ENCODE measurements at places on chromosomes 2 and 18.

DNA sequence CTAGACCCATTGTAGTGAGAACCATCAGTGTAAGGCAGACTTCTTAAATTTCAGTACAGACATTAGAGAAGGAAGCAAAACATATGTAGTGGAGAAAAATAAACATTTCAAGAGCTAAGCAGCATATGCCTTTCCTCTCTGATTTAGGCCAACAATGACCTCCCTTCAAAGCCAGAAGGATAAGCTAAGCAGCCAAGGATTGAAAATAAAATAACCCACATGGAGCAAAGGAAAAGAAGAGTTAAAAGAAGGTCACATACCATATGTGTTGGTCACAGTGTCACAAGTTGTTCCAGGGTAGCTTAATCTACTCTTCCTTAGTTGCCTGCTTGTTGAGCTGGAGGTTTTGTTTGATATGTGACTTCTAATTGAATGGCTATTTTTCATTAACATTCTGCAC, 15.6 kb upstream of the LAMA1 start:
- no peak for DNase-seq

DNA sequence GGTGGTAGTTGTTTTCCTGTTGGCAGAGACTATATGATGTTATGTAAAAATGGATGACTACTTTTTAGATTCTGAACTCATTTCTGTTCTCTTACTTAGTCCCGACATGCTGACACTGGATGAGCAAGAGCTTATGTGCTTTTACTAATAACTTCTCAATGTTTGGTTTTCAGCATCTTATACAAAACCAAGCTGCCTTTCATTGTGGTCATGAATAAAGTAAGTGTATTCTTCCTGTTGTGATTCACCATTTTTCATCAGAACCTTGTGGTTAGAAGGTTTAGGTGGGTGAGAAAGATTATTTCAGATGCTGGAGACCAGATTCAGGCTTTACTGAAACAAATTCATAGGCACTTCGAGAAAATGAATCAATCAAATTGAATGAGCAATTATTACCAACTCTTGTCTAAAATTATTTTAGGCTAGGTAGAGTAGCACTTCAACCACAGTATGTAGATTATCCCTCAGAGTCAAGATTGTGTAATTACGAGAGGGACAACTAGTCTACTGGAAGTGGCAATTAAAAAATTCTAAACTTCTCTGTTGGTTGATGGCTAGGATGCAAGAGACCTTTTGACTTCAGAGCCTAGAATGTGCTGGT, 9.3 kb downstream of the GPN1 start:
- DNase-seq, result no peak

- DNase-seq, result peak; percentile 44
Observed at GRCh38 chr2:69816923-69817542, 12.4 kb upstream of the GMCL1 start.

GRCh38 chr18:50281295-50281971, at the start of gene MBD1:
Gene MBD1 (minus strand): TSS chr18:50281523. CDS start chr18:50279992, 1,531 bp downstream.
- DNase-seq, result peak; percentile 93

DNA sequence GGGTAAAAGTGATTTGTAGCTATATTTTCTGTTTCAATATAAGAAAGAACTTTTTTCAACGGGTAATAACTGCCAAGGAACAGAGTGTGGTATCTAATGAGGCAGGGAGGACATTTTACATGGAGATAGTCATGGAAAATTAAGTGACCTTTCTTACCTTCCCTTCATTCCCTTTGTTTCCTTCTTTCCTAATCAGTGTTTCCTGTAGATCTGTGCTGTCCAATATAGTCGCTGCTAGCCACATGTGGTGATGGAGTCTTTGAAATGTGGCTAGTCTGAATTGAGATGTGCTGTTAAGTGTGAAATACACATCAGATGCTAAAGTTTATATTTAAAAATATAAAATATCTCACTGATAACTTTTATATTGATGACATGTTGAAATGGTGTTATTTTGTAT, 81.8 kb downstream of the BABAM2 start:
- DNase-seq, result no peak

GRCh38 chr18:48409591-48410094, 460 bp upstream of the ZBTB7C start:
- DNase-seq, result no peak

- no peak for DNase-seq
Observed at GRCh38 chr2:215843579-215843978, 169.8 kb downstream of the MREG start.

GRCh38 chr18:9348766-9349165, 14.2 kb downstream of the TWSG1 start:
- DNase-seq, result no peak

- no peak for DNase-seq
Observed at GRCh38 chr2:28142386-28142785, 250.3 kb upstream of the FOSL2 start.

GRCh38 chr2:133794114-133794513, 225.9 kb upstream of the NCKAP5 start:
- no peak for DNase-seq

DNA sequence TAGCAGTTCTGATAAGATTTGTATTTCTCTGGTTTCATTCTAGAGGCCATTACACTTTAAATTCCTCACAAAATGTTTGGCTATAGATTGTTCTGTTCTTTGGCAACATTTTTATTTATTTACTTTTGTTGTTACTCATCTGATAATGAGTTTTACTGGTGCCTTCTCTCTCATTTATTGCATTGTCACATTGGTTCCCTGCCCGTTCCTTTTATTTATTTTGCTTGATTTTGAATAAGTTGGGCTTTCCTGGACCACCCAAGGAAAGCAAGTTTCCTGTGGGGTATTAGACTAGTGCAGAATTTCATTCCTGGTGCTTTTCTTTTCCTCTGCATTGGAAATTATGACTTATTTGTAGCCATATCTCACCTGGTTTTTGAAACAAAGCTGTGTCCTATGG, 232.0 kb downstream of the SOCS6 start:
- no peak for DNase-seq

GRCh38 chr18:41436772-41437171, 518.3 kb upstream of the PIK3C3 start:
- no peak for DNase-seq

DNA sequence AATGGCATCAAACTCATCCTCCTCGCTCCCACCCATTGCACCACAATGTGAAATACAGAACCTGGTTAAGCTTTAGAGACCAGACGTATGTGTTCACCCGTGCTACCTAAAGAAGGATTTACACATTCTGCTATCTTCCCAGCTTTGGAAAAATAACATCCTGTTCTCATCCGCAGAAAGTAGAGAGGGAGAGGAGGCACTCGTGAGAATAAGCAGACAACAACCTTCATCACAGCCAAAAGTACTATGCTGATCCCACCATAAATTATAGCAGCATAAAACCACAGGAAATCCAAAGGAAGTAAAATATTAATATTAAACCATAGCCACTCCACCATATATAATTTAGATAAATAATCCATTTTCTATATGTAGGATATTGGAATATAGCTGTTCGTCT, 111.7 kb upstream of the NRP2 start:
- no peak for DNase-seq

DNA sequence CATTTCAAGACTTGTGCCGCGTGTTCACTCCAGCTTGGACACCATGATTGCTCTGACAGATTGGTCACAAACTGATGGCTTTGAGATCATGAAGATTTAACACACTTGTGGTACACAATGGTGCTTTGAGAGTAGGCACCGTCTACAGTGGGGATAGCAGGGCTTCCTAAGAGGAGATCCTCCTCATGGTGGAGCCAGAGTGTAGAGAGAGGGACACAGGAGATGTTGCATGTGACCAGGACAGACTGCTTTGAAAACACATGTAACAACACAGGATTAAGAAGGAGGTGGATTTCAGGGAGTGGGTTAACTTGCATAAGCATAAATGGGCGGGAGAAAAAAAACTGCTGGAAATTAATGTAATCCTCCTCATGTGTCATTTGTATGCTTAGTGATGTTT, 95.7 kb upstream of the LINC00305 start:
- DNase-seq, result no peak

DNA sequence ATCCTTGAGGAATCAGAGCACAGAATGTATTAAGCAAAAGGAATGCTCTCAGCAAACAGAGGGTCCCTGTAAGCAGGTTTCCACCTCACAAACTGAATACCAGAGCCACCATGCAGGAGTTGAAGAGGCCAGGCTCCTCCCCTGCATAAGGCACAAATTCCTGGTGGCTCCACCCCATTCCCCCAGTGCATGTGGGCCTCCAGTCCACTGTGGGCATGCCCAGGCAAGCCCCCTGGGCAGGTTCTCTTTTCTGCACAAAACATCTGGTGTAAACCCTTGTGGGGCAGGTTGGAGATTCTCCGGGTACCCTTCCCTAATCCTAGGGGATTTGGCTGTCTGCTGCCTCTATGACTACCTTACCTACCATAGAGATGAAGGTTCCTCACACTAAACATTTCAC, 166.5 kb downstream of the PTPRM start:
- no peak for DNase-seq

GRCh38 chr18:37242826-37243560, 322.6 kb downstream of the CELF4 start:
- no peak for DNase-seq

- DNase-seq, result no peak
Observed at GRCh38 chr2:226256709-226257376, 542.8 kb downstream of the IRS1 start.

GRCh38 chr2:214591366-214591765, 180.5 kb downstream of the VWC2L start:
- no peak for DNase-seq

DNA sequence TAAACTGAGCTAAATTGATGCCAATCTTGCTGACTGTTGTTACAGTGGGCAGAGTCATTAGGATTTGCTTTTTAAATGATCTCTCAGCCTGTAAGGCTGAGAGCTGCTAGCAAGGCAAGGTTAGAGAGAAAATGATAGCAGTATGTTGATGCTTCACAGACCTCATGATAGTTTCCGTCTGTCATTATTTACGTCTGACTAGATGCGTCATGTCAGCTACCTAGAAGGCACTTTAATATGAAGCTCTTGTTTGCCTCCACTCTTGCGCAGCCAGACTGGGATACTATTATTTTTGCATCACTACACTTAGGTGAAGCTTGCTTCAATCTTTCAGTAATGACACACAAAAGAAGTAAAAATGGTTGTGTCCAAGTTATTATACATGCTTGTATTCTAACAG, 313.8 kb downstream of the LNPK start:
- no peak for DNase-seq

DNA sequence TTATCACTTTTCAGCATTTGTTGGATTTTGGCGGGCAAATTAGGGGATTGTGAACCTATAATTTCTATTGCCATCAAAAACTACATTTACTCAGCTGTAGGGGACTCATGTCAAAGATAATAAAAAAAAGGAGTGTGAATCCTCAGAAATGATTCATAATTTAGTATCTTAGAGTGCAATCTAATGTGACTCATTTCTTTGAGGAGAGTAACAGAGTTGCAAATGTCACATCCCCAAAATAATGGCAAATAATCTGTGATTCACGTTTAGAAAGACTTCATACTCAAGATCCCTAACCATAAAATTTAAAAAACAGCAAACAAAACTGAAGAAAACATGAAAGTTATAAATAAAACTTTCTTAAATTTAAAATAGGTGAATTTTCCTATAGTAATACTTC, 373.0 kb downstream of the CDH2 start:
- no peak for DNase-seq

DNA sequence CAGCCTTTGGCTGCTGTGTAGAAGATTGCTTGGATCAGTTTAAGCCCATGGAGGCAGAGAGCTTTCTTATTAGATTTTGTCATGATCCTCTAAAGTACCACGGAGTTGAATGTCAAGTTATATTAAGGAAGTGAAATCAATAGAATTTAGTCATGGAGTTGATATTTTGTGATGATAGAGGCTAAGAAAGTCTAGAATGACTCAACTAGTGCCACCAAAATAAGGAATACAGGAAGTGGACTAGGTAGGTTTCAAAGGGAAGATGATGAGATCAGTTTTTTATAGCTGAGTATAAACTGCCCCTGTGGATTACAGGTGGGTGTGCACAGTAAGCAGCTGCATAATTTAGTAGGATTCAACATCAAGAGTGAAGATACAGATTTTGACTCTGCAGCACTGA, 25.2 kb downstream of the FBXO36 start:
- DNase-seq, result no peak

DNA sequence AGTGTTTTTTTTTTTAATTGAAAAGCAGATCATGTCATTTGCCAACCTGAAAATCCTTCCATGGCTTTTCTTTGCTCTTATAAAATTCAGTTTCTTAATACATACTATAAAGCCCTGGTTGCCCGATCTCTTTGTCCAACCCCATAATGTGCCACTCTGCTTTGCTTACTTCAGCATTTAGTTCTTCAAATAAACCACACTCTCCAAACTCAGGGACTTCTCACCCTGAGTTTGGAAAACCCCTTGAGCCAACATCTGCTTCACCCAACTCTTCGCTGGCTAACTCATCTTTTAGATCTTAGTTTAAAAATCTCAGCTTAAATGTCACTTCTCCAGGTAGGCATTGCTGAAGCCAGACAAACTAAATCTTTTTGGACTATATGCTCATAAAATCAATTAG, 1.3 kb upstream of the STAT1 start:
- no peak for DNase-seq

GRCh38 chr18:57561728-57562423, 24.6 kb downstream of the FECH start:
- DNase-seq, result no peak

DNA sequence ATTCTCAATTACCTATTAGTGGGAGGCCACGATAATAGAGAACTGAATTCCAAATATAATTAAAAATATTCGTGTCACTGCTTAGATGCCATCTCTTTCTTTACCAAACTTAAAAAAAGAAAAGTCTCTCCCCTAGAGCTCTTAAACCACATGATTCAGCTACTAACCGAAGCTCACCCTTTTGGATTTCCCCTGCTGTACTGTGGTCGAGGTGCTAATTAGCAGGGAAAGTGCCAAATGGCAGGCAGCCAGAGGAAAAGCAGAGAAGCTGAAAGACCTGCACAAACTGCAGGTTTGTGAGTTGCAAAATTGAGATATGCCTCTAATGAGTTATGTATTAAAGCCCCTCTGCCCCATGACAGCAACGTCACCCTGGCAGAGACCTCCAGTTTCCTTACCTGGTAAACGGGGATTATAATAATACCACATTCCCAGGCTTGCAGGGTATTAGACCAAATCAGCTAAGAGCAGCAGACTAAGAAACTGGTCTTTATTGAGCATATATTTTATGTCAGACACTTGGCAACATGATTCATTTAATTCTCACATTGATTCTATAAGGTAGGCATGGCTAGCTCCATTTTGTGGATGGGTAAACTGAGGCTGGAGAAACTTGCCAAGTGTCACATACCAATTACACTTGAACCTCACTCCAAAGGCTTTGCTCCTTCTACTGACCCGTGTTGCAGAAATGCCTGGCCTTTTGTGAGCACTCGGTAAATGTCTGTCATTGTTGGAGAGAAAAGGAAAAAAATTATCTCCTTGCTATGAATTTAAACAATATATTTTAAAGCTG, 259.7 kb downstream of the LPIN1 start:
- DNase-seq, result peak; percentile 31

GRCh38 chr2:65397122-65397521, 35.3 kb downstream of the SPRED2 start:
- DNase-seq, result no peak
